ENCODE measurements at places on chromosomes 5 and 9. TPM values are rescaled to one million over a fixed set of nuclear protein-coding genes. Genes with fewer than 3 reads are reported as not detected.

The FBP1 gene
- 0.39 TPM for total RNA-seq

The PRDM9 gene
- not detected for total RNA-seq

The SOX30 gene
- 0.44 TPM for total RNA-seq

The DPH7 gene
- total RNA-seq: 23.5 TPM

The FCN2 gene
- total RNA-seq: not detected

The GRIA1 gene
- not detected for total RNA-seq

The LRRTM2 gene
- total RNA-seq: not detected

DNA sequence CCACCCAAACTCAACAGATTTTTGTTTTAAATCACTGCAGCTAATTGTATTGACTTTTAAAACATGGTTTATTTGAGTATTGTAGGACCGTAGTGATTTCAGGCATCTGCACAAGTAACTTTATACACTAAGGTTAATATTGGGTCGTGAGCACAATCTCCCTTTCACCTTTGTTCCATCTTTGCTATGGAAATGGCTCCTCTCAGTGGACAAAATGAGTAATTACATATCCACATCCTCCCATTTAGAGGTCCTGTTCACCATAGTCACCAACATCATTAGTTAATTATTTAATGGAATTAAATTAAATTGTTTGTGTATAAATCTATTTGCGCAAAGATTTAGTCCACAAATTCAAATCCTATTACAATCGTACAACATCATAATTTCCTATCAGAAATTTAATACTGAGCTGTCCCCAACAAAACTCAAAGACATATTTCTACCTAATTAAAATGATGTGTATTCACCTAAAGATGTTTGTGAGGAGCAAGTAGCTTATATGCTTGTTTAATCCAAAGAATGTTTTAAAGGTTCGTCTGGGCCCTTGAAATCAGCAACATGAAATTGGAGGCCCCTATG, 173.0 kb upstream of the DAPK1 start:
- no peak for DNase-seq
- H3K27ac ChIP-seq: no peak overlapping the region
- peaks cover 15% of the 10 kb centered on the region for H3K27me3 ChIP-seq
- H3K4me1 ChIP-seq: no peaks in the 10 kb centered on the region

DNA sequence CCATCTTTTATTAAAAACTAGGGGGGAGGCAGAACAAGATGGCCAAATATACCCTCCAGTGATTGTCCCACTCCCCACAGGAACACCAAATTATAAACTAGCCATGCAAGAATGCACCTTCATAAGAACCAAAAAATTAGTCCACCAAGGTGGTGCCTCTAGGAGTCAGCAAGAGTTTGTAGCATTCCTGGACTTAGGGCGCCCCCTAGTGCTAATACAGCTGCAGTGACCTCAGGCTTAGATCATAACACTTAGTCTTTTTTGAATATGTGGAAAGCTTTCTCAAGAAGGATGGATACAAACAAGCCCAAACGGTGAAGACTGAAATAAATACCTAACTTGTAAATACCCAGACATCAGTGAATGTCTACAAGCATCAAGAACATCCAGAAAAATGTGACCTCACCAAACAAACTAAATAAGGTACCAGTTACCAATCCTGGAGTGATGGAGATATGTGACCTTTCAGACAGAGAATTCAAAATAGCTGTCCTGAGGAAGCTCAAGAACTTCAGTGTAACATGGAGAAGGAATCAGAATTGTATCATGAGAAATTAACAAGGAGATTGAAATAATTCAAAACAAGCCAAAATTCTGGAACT, 19.3 kb downstream of the PPIP5K2 start:
- peaks cover 8% of the 10 kb centered on the region for H3K4me1 ChIP-seq
- no peak overlapping the region for H3K4me3 ChIP-seq
- peaks cover 20% of the 10 kb centered on the region for H3K36me3 ChIP-seq
- no peaks in the 10 kb centered on the region for H3K27me3 ChIP-seq

- H3K4me3 ChIP-seq: no peak overlapping the region
- H3K4me1 ChIP-seq: no peaks in the 10 kb centered on the region
- no peaks in the 10 kb centered on the region for H3K36me3 ChIP-seq
- peaks cover 10% of the 10 kb centered on the region for H3K27me3 ChIP-seq
- DNase-seq: no peak
Observed at GRCh38 chr9:121692606-121693387, 41.4 kb downstream of the DAB2IP start.

- no peaks in the 10 kb centered on the region for H3K36me3 ChIP-seq
- peaks cover 15% of the 10 kb centered on the region for H3K27me3 ChIP-seq
- H3K27ac ChIP-seq: no peak overlapping the region
- H3K4me3 ChIP-seq: no peak overlapping the region
Observed at GRCh38 chr5:171612749-171613148, 172.9 kb upstream of the SMIM23 start.

DNA sequence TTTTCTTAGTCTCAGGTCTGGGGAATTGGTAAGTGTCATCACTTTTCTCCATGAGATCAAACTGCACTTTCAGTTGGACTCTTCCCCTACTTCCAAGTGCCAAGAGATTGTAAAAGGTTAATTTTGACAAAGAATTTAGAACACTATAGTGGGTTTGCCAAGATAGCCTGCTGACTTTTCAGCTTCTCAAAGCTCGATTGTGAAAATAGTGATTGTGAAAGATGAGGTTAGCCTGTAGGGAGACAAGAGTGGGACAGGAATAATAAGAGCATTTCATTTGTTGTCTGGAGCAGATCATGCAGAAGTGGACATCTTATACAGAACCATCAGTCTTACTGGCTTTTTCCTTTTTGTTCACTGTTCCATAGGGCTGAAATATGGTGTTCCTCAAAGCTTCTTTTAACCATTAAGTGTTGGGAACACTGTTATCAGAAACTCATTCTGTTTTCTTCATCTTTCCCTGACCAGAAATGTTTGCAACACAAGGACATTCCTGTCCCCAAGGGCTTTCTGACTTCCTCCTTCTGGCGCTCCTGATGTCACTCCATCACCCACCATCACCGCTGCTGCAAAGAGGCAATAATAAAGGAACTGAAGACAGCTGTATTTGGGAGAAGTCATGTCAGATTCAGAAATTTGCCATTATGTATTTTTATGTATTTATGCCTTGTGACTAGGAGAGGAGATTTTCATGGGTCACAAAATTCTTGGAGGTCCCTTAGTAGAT, 11.6 kb upstream of the SPTAN1 start:
- no peak overlapping the region for H3K27ac ChIP-seq
- H3K4me1 ChIP-seq: peaks cover 5% of the 10 kb centered on the region
- no peak overlapping the region for H3K4me3 ChIP-seq
- peaks cover 49% of the 10 kb centered on the region for H3K36me3 ChIP-seq
- H3K27me3 ChIP-seq: no peaks in the 10 kb centered on the region
- DNase-seq: no peak

- H3K36me3 ChIP-seq: no peaks in the 10 kb centered on the region
- no peak overlapping the region for H3K27ac ChIP-seq
- H3K4me1 ChIP-seq: peaks cover 41% of the 10 kb centered on the region
- H3K27me3 ChIP-seq: no peaks in the 10 kb centered on the region
- DNase-seq: no peak
Observed at GRCh38 chr9:127863191-127863621, 8.7 kb upstream of the ENG start.

GRCh38 chr5:176647030-176647842, at the start of gene TSPAN17:
Gene TSPAN17, plus strand, starts transcription at chr5:176647484. Its CDS starts 132 bp downstream, at chr5:176647616.
- peaks cover 36% of the 10 kb centered on the region for H3K4me1 ChIP-seq
- peak; percentile 100 for DNase-seq
- H3K4me3 ChIP-seq: peak within 1 kb of the TSS; percentile 81
- H3K27ac ChIP-seq: peak within 1 kb of the TSS; percentile 87
- H3K27me3 ChIP-seq: no peaks in the 10 kb centered on the region
- H3K36me3 ChIP-seq: peaks cover 2% of the 10 kb centered on the region

DNA sequence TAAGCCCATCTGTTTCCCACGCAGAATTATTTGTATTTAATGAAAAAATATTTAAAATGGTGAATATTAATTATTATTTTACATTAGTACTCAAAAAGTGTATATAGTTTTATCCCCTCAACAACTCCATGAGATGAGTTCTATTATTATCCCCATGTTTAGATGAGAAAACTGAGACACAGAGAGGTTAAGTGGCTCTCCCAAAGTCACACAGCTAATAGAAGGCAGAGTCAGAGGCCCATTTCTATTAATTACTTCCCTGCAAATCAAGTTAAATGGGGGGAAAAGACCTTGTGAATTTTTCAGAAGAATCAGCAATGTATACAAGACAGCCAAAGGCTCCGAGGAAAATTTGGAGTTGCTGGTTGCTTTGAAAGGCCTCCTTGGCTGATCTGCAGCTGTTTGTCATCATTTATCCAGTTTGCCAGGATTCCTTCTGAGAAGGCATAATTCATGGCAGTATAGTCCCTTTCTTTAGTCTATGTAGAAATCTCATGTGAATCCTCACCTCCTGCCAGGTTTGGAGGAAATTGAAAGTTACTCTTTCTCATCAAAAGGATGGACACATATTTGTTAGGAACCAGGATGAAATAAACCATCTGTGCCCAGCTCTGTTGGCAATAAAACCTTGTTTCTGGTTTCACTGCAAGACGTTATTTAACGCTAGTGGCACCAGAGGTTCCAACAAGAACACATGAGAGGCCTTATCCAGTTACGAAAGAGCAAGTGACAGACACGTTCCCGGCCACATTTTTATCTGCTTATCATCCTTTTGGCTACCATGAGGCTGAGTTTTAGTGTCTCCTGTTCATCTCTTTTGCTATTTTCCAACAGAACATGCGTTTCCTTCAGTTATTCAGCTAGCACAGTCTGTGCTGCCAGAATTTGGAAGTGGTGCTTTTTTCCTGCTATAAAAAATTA, 621 bp downstream of the FYB1 start:
- no peaks in the 10 kb centered on the region for H3K36me3 ChIP-seq
- no peak for DNase-seq
- H3K4me1 ChIP-seq: peaks cover 79% of the 10 kb centered on the region

GRCh38 chr9:133463864-133464615, 4.3 kb downstream of the CACFD1 start:
- no peak overlapping the region for H3K4me3 ChIP-seq
- no peaks in the 10 kb centered on the region for H3K4me1 ChIP-seq
- H3K27me3 ChIP-seq: no peaks in the 10 kb centered on the region
- no peak for DNase-seq
- no peak overlapping the region for H3K27ac ChIP-seq

DNA sequence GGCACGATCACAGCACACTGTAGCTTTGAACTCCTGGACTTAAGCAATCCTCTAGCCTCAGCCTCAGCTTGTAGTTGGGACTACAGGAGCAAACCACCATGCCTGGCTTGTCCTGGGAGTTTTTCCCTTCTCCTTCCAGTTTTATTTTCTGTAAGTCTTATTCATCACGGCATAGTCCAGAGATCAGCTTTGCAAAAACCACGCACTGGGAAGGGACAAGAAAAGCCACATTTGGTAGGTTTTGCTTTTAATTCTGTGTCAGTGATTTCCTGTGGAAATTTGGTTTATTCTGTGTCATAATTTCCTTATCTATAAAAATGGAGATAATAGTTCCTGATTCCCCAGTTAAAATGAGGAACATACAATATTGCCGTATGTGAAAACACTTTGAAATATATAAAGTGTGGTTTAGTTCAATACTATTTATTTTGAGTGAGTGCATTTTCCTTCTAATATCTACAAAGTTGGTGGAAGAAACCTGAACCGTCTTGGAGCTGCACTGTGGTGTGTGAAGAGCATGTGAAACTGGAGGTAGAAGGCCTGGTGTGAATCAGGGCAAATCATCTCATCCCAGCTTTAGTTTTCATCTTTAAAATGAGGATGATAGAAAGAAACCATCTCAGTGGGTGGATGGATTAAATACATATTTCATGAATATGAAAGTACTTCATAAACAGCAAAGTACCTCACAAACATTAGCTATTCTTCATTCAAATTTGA, 92.8 kb upstream of the ELL2 start:
- peaks cover 13% of the 10 kb centered on the region for H3K27me3 ChIP-seq
- H3K4me1 ChIP-seq: peaks cover 13% of the 10 kb centered on the region
- H3K4me3 ChIP-seq: no peak overlapping the region
- no peaks in the 10 kb centered on the region for H3K36me3 ChIP-seq
- no peak for DNase-seq
- H3K27ac ChIP-seq: peak overlapping the region; percentile 25

- H3K4me1 ChIP-seq: no peaks in the 10 kb centered on the region
- no peak overlapping the region for H3K4me3 ChIP-seq
- H3K27ac ChIP-seq: no peak overlapping the region
- H3K27me3 ChIP-seq: no peaks in the 10 kb centered on the region
Observed at GRCh38 chr5:126961702-126962101, 68.7 kb downstream of the MARCHF3 start.

DNA sequence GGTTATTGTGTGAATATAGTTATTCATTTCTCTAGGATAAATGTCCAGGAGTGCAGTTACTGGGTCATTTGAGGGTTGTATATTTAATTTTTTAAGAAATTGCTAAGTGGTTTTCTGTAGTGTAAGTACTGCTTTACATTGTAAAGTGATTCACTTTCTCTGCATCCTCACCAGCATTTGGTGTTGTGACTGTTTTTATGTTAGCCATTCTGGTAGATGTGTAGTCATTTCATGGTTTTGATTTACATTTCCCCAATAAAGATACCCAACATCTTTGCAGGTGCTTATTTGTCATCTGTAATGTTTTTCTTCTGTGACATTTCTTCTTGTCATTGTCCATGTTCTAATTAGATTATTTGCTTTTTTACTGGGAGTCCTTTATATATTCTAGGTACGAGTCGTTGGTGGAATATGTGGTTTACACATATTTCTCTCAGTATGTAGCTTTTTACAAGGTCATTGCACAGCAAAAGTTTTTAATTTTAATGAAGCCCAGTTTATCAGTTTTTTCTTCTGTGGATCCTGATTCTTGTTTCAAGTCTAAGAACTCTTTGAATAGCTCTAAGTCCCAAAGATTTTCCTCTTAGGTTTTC, 34.0 kb downstream of the SCGB3A1 start:
- DNase-seq: no peak
- peaks cover 31% of the 10 kb centered on the region for H3K4me1 ChIP-seq
- no peak overlapping the region for H3K27ac ChIP-seq
- no peaks in the 10 kb centered on the region for H3K27me3 ChIP-seq
- peaks cover 59% of the 10 kb centered on the region for H3K36me3 ChIP-seq

GRCh38 chr9:96253059-96253696, 48.8 kb downstream of the HSD17B3 start:
- H3K27ac ChIP-seq: no peak overlapping the region
- H3K36me3 ChIP-seq: no peaks in the 10 kb centered on the region
- H3K27me3 ChIP-seq: peaks cover 39% of the 10 kb centered on the region
- H3K4me3 ChIP-seq: no peak overlapping the region
- H3K4me1 ChIP-seq: peaks cover 7% of the 10 kb centered on the region

- H3K27ac ChIP-seq: no peak overlapping the region
- H3K4me3 ChIP-seq: no peak overlapping the region
- H3K27me3 ChIP-seq: peaks cover 7% of the 10 kb centered on the region
Observed at GRCh38 chr5:67730917-67731474, 484.6 kb upstream of the PIK3R1 start.
